ENCODE measurements at places on chromosomes 7 and 10.

GRCh38 chr10:110944792-110945396 lies 25.5 kb downstream of the SHOC2 start:
- DNase-seq, result no peak

GRCh38 chr10:132975831-132976682 lies 33.7 kb upstream of the CFAP46 start:
- DNase-seq, result no peak

GRCh38 chr7:25586513-25586912 lies 358.2 kb upstream of the NPVF start:
- DNase-seq, result no peak

DNA sequence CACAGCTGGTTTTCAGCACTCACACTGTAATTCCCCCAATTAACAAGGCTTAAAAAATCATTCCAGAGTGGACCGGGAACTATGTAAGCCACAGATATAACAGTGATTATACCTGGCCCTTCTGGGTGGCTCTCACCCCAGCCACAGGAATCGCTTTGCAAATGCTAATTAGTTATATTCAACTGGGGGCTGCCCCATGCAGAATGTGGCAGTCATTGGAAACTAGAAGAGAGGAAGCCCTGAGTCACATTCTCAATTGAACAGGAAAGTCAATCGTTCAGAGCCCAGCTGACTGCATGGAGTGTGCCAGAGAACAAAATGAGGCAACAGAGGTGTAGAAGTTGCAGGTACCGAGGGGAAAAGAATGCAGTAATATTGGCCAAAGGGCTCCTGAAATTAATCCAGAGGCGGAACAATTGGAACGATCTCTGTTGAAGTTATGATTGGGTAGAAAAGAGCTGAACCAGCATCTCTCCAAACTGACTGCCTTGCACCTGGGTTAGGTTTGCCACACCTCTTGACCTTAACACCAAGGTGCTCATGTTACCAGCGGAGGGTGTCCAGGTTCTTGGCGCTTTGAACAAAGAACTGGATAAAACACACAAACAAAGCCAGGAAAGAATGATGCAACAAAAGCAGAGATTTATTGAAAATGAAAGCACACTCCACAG lies 909.7 kb upstream of the AUTS2 start:
- no peak for DNase-seq

- no peak for DNase-seq
Measured at GRCh38 chr7:130901209-130901783, 167.3 kb upstream of the KLF14 start.

DNA sequence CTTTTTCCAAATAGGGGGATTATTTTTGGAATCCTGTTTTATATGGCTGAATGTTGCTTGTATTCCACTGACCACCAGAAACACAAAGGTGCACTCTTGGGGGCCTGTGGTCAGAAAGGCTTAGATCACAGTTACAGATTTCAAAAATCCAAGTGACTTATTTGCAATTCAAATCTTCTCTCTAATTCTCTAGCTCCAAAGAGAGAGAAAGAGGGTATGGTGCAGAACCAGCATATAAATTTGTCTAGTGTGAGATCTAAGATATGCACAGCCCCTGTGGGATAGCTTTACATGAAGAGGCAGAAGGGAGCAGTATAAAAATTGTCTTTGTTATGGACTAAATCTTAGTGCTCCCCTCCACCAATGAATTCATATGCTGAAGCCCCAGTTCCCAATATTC lies 1121.7 kb upstream of the CELF2 start:
- DNase-seq, result no peak
